ENCODE measurements at places on chromosomes 6 and 20.

DNA sequence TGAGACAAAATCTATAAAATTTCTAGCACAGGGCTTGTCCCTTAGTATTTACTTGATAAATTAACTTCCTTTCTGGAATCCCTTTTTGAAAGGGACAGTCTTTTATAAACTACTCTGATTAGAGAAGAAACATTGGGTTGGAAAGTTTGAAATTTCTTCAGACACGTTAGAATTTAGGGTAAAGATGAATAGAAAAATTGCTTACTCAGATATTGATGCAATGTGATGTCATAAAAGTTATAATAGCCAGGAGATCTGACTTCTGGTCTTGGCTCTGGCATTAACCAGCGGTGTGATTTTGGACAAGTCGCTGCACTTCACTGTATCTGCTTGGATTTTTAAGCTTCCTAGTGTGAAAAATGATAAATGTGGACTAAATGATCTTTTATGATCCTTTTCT lies 9.7 kb upstream of the TNFRSF21 start:
- no peak for DNase-seq

- DNase-seq = no peak
Measured at GRCh38 chr6:25883991-25884390, 9.9 kb upstream of the SLC17A3 start.

DNA sequence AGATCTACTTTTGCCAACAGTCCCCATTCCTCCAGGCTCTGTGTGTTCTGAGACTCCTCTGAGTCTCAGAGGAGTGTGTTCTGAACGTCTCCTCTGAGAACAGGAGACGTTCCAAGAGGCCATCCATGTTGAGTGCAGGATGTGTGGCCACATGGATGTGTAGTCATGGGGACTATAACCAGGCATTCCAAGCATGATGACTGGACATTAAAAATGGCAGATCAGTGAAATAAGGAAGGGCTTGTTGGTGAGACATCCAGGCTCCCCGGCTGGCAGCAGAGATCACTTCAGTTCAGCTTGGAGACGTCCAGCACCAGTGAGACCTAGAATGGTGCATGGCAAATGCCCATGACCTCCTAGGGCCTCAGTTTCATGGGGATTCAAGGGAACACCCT lies 34.3 kb upstream of the POU5F1 start:
- DNase-seq = no peak

- no peak for DNase-seq
Measured at GRCh38 chr6:1424306-1424927, 35.0 kb downstream of the FOXF2 start.

GRCh38 chr20:59805786-59806577 lies 127.5 kb downstream of the SYCP2 start:
- no peak for DNase-seq

DNA sequence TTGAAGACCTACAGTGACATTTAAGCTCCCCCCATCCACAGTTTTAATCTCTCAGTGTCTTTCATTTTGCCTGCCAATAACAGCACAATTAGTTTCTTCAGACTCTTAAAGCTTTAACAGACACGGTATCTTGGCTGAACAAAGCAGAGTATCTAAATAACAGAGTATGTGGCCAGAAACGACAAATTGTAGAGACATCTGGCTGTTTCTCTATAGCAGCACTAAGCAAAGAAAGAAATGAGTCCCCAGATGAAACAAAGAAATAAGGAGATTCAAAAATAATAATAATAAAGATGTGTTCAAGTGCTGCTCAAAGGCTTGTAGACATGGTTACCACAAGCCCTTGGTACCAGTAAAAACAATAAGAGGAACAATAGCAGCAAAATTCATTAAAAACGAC lies 97.8 kb upstream of the HDAC2 start:
- DNase-seq = no peak

GRCh38 chr6:157674061-157674460 lies 149.0 kb upstream of the SNX9 start:
- no peak for DNase-seq

DNA sequence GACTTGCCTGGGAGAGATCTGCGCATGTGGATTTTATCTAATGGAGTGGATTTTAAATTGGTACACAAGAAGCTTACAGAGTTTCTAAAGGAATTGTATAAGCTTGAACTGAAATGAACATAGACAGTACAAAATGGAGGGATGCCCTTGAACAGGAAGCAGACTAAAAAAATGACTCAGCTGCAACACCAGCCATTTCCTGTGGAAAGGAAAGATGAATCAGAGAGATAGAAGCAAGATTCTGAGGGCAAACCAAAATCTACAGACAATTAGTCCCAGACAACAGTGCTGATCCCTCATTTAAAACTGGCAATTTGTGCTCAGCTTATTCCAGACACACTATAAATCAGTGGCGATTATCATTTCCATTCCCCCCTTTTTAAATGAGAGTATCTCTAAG lies 114.6 kb upstream of the TCF21 start:
- no peak for DNase-seq

DNA sequence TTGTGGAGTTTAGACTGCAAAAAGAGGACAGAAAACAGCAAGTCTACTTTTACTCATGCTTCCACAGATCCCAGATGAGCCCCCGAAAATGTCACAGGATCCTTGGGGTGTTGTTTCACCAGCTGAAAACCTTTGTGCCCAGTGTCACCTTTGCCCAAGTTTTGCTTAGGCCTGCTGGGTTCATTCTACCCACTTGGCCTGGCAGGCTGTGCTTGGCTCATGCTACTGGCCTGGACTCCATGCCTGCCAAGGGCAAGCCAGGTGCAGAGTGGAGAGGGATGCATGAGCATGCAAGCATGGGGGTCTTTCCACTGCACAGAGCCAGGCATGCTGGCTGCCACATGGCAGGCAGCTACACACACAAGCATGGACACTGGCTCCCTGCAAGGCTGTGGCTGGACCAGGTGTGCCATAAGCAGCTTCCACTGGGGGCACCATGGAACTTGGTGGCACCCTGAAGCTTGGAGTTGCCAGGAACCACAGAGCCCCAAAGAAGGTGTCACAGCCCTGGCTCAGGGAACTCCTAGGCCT lies 1082.0 kb downstream of the KHDRBS2 start:
- DNase-seq = no peak

DNA sequence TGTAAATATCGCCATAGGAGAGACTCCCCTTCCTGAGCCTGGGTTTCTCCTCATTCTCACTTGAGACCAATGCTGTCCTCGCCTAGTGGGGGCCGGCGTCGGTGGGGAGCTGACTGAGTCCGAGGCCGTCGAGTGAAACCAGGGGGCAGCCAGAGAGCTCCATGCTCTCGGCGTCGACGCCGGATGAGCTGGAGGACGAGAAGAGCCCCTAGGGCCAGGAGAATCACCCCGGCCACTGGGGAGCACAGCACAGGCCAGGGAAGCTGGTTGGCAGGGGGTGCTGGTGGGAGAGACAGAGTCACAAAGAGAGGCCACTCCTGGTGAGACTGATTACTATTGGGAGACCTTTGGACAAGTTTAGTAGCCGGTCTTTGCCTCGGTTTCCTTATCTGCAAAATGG lies 6.4 kb upstream of the GPSM3 start:
- DNase-seq = no peak

DNA sequence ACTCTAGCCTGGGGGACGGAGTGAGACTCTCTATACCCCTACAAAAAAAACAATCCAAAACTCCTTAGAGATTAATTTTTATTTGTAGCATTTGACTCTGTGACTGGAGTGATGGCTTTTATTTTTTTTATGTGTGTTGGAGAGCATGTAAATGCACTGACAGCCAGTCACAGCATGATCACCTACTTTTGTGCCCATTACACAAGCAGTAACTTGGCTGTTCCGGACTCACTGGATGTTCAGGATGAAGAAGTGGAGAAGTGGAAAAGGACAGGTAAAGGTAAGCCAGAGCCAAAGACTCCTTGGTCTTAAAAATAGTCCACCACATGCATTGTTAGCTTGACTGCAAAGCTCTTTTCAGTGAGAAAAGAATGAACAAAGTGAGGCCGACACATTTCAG lies 222.6 kb downstream of the FOXC1 start:
- DNase-seq = no peak

DNA sequence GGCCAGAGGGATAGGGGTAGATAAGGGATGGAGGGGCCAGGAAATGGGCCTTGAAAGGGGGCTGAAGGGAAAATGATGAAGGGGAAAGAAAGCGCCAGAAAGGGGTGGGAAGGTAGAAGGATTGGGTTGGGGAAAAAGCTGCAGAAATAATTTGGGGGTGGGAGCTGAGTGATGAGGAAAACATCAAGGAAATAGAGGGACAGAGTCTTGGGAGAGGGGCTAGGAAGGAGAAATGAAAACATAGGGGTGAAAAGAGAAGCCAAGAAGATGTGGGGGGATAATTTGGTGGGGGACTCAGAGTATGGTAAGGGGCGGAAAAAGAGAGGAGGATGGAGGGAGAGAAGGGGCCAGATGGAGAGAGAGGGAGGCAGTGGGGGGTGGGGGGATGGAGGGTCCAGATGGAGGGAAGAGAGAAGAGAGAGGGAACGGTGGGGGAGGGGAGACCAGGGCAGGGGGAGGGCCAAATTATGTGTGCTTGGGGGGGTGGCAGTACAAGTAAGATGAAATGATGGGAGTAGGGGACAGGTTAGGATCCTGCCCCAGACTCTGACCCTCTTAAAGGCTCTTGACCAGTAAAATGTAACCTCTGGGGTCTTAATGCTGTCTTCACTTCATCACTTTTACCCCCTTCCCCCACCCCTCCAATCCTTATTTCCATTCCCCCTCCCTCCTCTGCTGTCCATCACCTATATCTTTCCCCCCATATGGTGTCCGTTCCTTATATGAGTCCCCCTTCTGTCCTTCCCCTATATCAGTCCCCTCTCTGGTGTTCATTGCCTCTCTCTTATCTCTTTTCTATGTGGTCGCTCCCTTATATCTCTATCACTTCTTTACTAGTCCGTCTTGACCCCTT lies 852 bp downstream of the SYNGAP1 start:
- DNase-seq = no peak

DNA sequence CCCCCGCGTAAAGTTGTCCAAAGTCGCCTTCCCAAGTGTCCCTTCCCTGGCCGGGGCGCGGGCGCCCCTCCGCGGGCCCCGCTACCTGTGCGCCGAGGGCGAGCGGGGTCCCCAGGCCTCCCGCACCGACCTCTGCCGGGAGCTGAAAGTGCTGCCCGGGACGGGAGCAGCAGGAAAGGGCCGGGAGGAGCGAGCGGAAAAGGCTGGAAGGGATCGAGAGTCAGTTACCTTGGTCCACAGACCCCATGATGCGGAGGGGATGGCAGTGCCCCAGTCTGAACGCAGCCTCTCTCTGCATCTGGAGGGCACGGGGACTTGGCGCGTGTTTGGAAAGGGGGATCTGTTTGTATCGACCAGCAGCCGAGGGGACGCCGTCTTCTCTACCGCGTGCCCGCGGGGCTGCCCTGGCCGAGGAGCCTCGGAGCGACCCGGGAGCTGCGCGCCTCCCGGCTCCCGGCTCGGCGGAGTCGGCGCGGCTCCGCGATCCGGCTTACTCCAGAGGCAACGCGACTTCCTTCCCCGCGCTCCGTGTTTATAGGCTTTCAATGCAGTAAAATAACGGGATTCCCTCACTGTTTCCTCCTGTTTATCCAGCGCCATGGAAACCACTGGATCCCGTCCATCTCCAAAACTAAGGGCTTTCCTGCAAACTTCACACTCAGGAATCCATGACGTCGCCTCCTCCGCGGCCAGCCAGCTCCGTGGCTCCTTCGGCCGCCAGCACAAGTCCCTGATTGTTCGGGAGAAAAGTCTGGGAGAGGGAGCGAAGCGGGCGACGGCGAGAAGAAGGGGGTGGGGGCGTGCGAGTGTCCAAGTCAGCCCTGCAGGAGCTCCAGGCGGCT lies 20.0 kb upstream of the NFATC2 start:
- no peak for DNase-seq

DNA sequence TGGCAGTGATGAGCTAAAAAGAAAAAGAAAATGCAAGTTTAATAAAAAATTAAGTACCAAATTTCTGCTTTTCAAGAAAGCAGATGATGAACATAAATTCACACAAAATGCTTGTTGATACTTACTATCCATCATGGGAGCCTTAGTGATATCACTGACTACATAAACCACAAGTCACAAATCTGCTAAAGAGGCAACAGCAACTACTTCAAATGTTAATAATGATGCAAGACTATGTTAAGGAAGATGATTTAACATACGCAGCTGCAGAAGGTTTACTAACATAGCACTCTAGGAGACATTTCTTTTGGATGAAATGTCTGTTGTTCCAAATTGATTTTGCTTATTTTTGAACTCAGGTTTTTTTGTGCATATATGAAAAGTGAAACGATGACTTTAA lies 18.6 kb downstream of the FYN start:
- no peak for DNase-seq

DNA sequence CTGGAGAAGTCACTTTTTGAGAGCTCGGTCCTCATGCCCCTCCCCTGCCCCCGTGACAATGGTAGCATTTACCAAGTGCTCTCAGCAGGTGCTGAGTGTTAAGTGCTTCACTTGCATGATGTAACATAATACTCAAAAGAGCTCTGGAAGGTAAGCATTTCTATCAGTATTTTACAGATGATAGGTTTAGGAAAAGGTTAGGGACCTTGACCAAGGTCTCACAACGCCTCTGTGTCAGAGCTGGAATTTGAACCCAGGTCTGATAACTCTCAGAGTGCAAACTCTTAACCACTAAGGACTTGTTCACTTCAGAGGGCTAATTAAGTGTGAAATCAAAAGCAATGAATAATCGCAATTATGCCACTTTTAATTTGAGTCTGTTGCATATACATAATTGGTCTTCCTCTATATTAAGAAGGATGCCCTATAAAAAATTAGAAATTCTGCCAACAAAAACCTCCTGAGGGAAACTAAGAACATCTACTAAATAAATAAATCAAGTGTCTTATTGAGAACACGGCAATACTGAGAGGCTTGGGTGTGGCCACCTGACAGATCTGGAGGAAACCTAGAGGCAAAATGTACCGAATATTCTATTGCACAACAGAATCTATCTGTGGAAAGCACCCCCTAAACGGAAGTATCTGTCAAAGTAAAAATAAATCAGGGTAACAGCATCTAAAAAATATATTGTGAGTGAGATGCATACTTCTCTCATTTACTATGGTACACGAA lies 109.8 kb downstream of the BACH2 start:
- DNase-seq = no peak

DNA sequence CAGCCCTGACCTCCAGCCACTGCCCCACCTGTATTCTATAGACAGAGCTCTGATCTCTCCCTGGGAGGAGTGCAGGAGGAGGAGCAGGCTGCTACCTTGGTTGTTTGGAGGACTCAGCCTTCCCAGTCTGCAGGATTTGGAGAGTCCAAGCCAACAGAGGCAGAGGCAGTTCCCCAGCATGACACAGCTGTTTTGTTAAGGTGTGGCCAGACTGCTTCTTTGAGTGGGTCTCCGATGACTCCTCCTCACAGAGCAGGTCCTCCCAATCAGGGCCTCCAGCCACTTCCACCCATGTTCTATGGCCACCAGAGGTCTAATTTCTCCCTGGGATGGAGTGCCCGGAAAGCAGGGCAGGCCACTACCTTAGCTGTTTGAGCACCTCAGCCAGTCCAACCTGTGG lies 203.5 kb downstream of the HACE1 start:
- no peak for DNase-seq

- DNase-seq = no peak
Measured at GRCh38 chr6:160128879-160129516, 7.4 kb downstream of the SLC22A1 start.

- no peak for DNase-seq
Measured at GRCh38 chr6:31614075-31614619, 887 bp upstream of the AIF1 start.

- DNase-seq = no peak
Measured at GRCh38 chr6:170505306-170505705, 47.8 kb downstream of the PSMB1 start.

- DNase-seq = no peak
Measured at GRCh38 chr6:111589366-111589765, 16.3 kb downstream of the TRAF3IP2 start.

Data from stimulated activated CD4-positive, alpha-beta T cell treated with anti-CD3 and anti-CD28 coated beads, Interleukin-15, amount 100 ng/mL, for 48 hours (primary cell).